ENCODE measurements at places on chromosomes 12 and 14.

GRCh38 chr14:98077176-98077575, 1194.8 kb downstream of the BCL11B start:
- DNase-seq = no peak

DNA sequence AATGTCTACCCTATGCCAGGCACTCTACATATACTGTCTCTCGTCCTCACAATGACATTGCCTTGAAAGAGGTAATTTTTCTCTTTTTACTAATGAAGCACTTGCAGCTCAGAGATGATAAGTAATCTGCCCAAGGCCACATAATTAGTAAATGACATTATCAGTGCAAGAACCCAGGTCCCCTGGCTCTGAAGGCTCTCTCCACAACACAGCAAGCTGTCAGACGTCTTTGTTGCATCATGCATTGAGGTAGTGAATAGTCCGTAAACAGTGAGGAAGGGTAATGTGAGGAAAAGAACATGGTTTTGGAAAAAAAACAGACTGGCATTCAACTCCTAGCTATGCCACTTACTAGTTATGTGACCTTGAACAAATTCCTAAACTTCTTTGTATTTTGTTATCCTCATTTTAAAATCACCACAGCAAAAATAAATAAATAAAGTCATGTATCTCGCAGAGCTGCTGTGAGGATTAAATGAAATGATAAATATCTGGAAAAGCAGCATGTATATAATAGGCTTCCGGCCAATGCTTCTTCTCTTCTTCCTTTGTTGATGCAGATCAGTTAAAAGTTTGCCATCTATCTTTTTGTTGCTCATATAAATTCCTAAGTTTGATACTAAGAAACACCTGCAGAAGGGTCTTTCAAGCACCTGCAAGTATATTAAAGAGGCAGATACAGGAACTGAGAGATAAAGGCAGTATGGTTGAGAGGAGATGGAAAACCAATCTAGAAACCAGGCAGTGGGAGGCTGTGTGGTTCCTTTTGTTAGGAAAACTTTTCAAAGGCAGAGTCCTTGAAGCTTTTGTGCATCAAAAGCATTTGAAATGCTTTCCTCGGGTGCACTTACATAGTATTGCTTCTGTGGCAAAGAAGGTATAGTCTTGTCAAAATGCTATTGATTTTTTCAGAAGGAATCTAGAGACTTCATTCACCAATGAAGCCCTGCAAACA, 82.8 kb downstream of the BTG1 start:
- DNase-seq = no peak

DNA sequence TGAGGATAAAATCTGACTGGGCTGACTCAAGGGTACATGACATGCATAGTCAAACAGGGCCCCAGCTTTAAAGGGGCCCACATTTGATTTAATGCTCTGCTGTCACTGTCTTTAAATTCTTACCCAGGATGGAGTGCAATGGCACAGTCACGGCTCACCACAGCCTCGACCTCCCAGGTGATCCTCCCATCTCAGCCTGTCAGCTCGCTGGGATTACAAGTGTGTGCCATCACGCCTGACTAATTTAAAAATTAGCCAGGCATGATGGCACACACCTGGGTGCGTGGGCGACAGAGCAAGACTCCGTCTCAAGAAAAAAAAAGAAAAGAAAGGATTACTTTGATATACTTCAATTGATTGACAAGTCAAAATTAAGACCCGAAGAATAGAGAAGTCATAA, 9.2 kb upstream of the PLBD1 start:
- DNase-seq = no peak

DNA sequence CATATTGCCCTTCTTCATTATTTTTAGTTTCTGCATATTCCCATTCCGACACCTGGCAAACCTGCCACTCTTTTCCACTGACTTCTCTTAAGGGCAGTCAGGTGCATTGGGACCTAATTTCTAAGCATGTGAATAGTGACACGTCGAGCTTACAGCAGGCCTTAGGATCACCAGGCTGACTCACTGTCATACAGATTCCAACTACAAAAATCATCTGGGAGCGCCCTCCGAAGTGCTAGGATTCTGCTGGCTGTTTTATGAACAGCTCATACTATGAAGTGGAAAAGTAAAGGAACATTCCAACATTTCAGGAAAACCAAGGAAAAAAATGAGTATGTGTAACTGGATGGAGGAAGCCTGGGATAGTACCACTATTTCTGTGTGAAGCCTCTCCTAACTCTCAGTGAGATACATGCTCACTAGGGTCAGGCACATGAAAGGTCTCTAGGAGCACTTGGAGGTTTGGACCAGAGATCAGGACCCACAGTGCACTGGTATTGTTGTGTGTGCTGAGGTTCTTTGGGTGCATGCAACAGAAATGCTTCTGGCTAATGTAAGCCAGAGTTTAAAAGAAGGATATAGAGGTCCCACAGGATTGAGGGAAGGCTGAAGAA, 257.4 kb downstream of the ZFP36L1 start:
- peak; percentile 82 for DNase-seq

GRCh38 chr14:77004711-77005460, 23.6 kb downstream of the IRF2BPL start:
- no peak for DNase-seq

DNA sequence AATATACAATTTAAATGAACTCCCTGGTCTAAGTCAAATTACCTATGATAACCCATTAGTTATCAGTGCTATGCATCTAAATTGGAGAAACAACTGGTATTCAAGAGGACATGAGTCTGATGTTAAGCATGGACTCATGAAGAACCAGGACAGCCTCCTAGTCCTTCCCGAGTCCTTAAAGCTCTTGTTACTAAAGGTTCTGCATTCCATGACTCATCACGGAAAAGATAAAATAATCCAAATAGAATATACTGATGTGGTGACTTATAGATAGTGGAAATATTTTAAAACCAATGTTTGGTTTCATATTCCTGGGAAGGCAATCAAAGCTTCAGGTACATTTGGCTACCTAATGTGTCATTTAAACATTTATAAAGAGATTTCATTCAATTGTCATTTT, 117.2 kb upstream of the PMCH start:
- DNase-seq = no peak

DNA sequence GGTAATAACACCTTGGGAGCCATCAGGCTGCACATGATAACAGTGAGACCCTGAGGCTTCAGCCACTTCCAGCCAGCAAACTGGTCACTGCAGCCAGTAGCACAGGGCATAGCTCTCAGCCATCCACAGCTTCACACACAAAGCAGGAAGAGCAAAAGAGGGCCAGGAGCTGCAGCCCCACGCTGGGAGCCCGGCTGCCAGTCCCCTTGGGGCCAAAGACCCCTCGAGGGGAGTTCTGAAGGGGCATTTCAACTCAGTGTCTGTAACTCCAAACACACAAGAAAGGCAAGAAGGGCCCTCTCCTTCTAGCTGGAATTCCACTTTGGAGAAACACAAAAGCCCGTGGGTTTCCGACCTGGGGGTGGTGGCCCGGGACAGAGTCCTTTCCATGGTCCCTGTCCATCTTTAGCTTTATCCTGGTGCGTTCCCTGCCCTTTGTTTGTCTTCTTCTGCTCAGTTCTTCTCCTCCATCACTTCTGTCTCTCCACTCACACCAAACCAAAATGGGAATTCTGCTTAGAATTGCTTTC, 151.8 kb upstream of the FKBP4 start:
- DNase-seq = no peak

- peak; percentile 47 for DNase-seq
Observed at GRCh38 chr14:23929822-23930294, 23.7 kb upstream of the DHRS4 start.

DNA sequence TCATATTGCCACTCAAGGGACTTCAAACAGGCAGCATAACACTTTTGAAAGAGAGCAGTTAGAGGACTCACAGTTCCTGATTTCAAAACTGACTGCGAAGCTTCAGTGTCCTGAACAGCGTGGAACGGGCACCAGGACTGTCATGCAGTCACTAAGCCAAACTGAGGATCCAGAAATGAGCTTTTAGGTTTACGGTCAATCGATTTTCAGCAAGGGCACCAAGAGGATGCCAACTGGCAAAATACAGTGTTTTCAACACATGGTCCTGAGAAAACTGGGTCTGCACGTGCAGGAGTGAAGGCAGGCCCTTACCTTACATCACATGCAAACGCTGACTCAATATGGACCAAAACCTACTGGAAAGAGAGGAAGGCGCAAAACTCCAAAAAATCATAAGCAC, 15.6 kb downstream of the BRF1 start:
- no peak for DNase-seq

GRCh38 chr12:114894076-114894475, 210.1 kb upstream of the TBX3 start:
- no peak for DNase-seq

DNA sequence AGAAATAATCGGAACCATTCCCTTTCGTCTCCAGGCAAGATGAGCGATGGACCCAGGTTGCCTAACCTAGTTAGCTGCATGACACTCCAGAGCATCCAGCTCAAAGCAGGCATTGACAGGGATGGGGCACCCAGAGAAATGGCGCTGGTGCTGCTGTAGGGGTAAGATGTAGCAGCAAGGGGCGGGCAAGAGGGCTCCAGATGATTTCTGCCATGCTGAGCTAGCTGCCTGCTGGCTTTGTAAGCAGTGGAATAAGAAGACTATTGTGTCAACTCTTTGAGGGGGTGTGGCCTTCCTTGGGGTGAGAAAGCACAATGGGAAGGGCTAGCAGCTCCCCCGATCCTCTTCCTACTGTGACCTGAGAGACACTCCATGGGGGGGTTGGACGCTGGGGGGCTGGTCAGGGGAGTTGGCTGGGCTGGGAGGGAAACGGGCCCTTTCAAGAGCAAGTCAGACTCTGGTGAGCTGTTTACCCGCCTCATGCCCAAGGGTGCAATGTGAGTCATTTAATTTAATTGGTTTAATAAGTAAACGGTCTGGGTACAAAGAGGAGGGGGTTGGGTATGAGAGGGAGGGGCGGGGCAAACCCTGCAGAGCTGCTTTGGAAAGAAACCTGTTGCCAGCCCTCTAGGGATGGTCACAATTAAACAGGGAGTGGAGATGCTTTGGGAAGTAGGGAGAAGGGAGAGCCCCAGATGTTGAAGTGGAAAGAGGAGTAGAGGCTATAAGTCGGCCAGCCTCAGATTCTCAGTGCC, 50.5 kb downstream of the B4GALNT3 start:
- no peak for DNase-seq

DNA sequence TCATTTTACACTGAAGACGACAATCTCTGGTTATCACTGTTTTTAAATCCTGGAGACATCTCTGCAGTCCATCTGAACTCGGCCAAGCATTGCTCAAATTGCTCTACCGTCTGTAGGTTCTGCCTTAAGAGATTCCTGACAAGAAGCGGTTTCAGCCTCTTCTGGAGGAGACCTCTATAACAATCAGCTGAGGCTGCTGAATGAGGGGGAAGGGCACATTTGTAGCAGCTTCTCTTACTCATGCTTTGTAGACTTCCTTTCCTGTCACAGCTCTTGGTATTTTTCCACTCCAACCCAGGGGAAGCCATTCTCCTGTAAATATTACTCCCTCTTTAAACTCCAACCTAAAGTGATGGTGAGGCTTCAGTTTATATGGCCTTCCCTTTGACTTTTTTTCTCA, 3.0 kb downstream of the ARG2 start:
- peak; percentile 64 for DNase-seq

DNA sequence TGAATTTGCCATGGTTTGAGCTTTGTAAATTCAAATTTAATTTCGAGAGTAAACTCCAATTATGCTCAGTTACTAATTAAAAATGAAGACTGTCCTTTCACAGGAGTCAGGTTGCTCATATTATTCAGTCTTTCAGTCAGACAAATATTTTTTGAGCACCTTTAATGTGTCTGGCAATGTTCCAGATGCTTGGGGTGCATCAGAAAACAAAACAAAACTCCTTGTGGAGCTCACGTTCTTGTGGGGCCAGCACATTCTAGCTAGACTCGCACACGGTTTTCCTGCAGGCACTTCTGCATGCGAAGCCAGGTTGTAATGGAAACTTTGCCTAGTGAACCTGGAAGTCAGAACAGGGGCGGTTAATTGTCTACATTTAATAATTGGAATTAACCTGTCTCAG, 64.0 kb upstream of the ATF1 start:
- DNase-seq = no peak

GRCh38 chr12:39824505-39825212, 205.1 kb upstream of the ABCD2 start:
- no peak for DNase-seq

GRCh38 chr12:123131291-123131832, 19.5 kb downstream of the PITPNM2 start:
- no peak for DNase-seq

GRCh38 chr12:83046019-83046418, 359.3 kb downstream of the TMTC2 start:
- no peak for DNase-seq

DNA sequence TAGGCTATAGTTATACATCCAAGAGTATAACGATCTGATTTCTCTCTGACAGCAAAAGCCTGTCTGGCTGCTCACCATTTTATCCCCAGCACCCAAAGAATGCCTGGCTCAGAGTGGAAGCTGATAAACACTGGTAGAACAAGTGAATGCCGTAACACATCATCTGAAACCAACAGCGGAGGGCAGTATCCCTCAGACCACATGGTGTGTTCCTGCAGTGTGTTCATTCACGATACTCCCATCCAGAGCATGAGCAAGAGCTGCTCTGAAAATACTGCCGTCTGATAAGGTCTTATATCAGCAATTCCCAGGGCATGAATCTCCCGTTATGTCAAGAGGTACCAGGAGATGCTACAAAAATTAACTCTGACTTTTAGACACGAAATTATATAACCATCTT, 95.9 kb downstream of the TTC7B start:
- DNase-seq = no peak

DNA sequence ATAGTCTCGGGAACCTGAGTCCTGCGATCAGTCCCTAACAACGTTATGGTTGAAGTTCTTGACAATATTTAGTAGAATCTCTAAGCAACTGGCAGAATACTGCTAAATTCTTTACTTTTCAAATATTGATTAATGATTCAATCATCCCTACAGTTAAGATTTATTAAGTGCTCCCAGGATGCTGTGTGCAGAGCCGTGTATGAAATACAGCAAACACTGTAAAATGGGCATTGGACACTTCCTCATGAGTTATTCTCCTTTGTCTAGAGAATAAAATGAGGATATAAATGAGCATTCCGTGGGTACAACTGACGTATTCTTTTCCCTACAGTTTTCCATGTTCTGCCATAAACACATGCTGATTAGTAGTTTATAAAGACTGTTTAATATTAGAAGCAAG, 372.4 kb downstream of the TMTC2 start:
- no peak for DNase-seq

GRCh38 chr12:106758349-106759110, 16.0 kb upstream of the RIC8B start:
- DNase-seq = no peak

Measured in GM04504 (cell line).